ENCODE measurements at places on chromosomes 4 and X.

- no peak for DNase-seq
Observed at GRCh38 chrX:10534611-10535010, 85.8 kb downstream of the MID1 start.

DNA sequence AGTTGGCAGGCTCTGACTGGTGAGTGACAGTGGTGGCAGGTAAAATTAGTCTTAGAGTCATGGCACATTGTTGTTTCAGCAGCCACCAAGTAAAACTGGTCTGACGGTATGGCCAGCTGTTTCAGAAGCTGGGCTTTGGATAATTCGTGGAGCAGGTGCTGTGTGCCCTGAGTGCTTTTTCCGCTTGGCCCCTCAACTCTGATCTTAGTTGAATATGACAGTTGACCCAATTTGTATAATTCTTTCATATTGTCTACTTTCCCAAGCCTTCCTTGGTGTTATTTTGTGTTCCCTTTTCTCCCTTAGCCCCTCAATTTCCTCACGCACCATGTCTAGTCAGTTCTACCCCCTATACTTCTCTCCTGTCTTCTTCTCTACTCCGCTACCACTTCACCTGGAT, 32.0 kb downstream of the CDS1 start:
- no peak for DNase-seq

GRCh38 chr4:78543424-78544125, 8.0 kb upstream of the ANXA3 start:
- DNase-seq: no peak

- DNase-seq: no peak
Observed at GRCh38 chr4:147425019-147425418, 55.9 kb upstream of the EDNRA start.

- DNase-seq: no peak
Observed at GRCh38 chr4:119506806-119507205, 121.8 kb downstream of the PDE5A start.

DNA sequence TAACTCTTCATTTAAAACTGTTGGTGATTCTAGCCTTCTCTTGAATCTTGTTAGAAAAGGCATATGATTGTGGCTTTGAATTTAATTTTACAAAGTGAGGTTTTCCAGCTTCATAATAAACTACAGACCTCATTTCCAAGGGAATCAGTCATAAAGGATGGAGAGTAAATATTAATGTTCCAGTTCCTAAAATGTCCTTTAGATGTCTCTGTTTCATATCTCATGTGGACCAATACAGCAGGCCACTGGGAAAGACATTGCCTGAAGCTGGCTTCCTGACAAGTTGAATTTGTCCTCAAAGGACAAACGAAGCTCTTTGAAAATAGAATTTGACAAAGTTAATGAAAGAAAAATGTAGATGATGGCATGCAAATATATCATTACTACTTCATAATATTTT, 125.4 kb downstream of the ZNF330 start:
- no peak for DNase-seq

DNA sequence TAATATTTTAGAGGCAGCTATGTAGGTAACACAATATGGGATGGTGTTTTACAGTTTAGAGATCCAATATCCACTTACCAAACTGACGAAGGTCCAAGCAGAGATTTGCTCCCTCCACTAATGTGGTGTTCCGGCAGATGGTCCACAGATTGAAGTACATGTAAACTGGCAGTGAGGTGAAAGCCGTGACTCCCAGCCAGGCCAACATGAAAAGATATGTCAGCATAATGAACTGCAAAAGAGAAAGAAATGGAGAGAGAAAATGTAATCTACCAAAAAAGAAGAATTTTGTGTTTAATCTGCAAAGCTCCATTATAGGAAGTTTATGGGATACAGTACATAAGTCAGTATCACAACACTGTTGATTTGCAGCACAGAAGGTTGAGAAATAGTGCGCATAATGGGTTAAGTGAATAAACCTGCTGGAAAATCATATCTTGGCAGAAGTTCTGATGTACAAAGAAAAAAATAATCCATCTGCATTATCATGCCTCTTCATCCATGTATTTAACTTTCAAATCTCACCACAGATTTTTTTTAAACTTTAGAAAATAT, 160.2 kb downstream of the GPM6A start:
- DNase-seq: no peak

DNA sequence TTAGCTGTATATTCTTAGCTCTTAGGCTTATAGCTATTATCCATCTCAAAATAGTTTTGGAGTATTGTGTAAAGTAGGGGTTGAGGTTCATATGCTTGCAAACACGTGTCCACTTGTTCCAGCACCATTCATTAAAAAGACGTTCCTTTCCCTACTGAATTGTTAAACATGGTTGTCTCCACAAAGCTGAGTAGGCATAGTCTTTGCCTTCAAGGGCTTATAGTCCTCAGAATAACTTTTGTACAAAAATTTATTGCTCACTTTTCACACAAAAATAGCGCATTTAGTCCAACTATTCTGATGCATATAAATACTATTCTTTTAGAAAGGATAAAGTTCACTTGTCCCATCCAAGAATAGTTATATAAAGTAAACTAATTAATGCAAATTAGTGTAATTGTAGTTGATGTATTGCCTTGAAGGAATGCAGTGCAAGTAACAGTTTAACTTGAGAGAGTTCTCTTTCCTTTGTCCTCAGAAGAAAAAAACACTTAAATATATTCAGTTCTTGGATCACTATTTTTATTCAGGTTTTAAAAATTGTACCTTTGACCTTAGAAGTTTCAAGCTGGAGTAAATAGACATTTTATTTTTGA, 14.1 kb downstream of the LRIT3 start:
- DNase-seq: no peak

GRCh38 chr4:98686847-98687246, 28.4 kb upstream of the TSPAN5 start:
- no peak for DNase-seq

DNA sequence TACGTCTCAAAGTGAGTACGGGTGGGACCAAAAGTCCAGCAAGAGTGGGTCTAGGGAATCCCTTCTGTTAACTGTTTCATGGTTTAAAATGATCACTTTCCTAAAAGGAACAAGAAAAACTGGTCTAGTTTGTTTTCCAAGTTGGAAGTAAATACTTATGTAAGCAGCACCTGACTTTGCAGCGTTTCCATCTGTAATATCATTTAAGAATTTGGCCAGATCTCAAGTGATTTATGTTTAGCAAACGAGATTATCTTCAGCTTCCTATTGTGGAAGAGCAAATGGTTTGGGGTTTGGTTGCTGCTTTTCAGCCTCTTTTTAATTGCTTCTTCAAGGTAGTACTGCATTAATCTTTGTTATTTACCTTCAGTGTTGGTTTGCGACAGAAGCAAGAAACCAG, 50.4 kb downstream of the FHIP1A start:
- no peak for DNase-seq

DNA sequence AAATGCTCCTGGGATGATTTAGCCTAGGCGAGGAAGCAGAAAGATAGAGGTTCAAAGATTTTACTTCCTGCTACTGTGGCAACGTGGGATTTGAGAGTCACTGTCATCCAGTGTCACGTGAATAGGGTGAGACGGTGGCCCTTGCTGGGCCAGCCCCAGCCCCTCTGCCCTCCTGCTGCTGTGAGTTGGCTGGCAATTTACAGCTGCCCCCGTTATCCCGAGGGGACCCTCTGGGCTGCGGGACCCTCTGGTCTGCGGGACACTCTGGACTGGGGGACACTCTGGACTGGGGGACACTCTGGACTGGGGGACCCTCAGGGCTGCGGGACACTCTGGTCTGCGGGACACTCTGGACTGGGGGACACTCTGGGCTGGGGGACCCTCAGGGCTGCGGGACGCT, 765.4 kb downstream of the TRIML1 start:
- DNase-seq: no peak

GRCh38 chrX:111265486-111265885, 4.8 kb downstream of the CAPN6 start:
- no peak for DNase-seq

DNA sequence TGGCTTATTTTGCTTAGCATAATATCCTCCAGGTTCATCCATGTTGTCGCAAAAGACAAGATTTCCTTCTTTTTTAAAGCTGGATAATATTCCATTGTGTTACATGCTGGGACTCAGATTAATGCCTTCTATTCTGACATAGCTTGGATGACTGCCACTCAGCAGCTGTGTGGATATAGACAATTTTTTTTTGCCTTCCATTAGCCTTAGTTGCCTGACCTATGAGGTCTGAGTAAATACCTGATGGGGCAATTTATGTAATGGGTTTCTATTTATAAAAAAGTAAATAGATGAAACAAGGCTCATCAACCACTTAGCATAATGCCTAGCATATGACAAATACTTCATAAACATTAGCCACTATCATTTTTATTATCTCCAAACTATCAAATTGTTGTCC, 515.4 kb downstream of the ZNF674 start:
- DNase-seq: no peak

GRCh38 chrX:130896802-130897501, 6.1 kb downstream of the ENOX2 start:
- DNase-seq: no peak

GRCh38 chr4:150001815-150002214, 76.4 kb upstream of the DCLK2 start:
- no peak for DNase-seq

DNA sequence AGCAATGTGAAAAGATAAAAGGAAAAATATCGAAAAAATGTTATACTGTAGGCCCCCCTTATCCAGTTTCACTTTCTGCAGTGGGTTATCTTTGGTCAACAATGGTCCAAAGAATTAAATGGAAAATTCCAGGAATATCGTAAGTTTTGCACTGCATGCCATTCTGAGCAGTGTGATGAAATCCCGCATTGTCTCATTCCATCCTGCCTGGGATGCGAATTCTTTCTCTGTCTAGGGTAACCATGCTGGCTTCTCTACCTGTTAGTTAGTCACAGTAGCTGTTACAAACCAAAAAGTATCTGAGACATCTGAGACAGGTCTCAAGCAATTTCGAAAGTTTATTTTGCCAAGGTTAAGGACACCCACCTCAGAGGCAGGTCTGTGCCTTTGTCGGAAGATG, 170.3 kb downstream of the COX18 start:
- no peak for DNase-seq

DNA sequence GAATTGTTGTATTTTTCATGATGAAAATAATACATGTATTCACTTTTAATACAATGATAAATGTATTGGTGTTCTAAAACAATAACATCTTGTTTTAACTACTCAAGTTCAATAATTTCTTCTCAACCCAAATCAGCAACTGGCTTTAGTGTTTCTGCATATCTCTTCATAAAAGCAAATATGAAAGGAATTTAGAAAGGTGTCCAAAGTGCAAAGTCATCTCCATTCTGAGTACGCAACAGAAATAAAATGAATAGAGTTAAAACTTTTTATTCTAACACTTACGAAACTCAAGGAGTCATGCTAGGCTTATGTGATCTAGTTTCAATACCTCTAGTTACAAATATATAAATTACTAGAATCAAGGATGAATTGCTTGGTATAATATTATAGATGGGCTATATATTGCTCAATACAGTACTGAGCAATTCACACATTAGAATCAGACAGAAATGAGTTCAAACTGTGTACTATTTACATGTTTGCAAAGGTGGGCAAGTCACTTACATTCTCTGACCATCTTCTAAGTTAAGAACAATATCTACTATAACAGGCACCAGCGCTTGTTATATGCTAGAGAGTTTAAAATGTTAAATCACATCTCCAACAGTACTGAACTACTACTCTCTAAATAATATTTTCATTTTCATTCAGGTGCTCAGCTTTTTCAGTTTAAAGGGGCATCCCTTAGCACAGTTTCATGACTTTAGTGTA, 51.5 kb downstream of the PPA2 start:
- no peak for DNase-seq

DNA sequence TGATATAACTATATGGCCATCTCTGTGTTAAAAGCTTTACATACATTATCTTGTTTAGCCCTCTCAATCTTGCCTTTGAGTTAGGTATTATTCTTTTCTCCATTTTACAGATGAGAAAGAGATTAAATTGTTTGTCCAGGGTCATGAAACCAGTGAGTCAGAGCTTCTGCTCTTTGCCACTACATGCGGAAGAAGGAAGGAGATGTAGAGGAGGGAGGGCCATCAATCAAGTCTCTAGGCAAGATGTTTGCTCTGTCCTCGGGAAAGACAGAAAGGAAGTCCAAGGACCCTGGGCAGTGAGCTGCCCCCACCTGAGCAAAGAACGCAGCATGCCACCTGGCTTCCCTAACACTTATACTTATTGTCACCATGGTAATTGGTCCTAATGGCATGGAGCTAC, 133.7 kb upstream of the IL1RAPL2 start:
- no peak for DNase-seq

Measured in CD4-positive, alpha-beta T cell treated with Interleukin-4 for 4 hours (primary cell).